ENCODE measurements at places on chromosomes 7 and 10. TPM values are rescaled to one million over a fixed set of nuclear protein-coding genes. Genes with fewer than 3 reads are reported as not detected.

DNA sequence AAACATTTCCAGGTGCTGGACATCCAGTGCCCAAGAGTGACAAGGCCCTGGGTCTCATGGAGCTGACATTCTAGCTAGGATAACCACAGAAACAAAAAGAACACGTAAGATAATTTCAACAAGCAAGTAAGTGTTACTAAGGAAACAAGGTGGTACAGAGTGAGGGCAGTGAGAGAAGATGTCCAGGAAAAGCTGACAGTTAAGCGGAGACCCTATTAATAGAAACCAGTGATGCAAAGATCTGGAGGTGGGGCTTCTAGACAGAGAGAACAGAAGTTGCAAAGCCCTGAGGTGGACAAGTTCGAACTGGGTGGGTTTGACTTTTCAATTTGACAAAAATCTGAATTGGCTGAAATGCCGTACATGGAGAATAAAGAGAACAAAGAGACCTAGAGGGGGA lies 96.3 kb downstream of the TRIL start:
- DNase-seq, result no peak

PRSS37 gene
- not detected for total RNA-seq

- no peak for DNase-seq
Observed at GRCh38 chr10:46073564-46073963, 27.5 kb upstream of the MSMB start.

- DNase-seq, result no peak
Observed at GRCh38 chr10:89615824-89616223, 29.2 kb downstream of the PANK1 start.

GRCh38 chr10:12644380-12645144 lies 295.2 kb downstream of the CAMK1D start:
- no peak for DNase-seq
